ENCODE measurements at places on chromosomes 12 and 14.

GRCh38 chr14:103803661-103804060 is 43.7 kb downstream of the PPP1R13B start:
- no peak for DNase-seq

- no peak for DNase-seq
These were observed 53.8 kb downstream of the SDR9C7 start for GRCh38 chr12:56880125-56880992.

DNA sequence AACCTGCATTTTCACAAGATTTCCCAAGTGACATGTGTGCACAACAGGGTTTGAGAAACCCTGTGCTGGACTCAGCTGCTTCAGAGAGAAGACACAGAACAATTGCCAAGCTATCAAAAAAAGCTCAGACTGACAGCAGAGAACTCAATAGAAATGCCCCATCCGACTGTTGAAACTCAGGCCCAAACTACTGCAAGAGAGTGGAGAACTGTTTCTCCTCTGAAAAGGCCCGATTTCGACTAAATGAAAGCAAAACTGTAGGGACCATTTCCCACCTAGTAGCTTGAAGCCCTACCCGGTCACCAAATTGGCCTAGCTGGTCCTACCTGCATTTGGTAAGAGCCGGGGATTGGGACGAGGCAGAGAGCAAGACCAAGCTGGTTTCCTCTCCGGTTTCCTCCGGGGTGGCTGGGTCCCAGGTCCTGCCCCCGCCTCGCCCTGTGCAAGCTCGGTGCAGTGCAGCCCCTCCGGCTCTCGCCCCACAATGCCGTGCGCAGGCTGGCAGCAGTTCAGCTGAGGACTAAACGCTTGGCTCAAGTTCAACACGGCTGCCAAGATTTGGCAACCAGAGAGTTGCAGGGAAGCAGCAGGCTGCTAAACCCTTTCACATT is 1180.6 kb downstream of the VRK1 start:
- DNase-seq, result peak; percentile 52

DNA sequence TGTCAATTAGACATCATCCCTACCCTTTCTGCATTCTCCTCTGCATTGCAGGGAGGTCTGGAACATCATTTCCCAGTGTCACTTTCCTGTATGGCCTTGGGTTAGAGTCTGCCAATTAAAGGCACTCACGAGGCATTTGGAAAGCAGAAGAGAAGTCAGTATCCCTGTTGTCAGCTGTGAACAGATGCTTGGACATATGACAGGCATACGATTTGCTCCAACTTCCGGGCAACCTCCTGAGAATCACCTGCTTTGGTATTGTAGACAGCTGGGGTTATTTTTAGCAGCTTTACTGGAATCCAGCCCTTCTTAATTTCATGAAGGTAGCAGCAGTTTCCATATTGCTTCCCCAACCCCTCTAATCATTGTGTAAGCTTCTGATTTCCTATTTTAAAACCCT is 88.7 kb upstream of the DHRS4 start:
- DNase-seq, result no peak

GRCh38 chr14:67618617-67619063 is 1.1 kb upstream of the ARG2 start:
- DNase-seq, result peak; percentile 74

DNA sequence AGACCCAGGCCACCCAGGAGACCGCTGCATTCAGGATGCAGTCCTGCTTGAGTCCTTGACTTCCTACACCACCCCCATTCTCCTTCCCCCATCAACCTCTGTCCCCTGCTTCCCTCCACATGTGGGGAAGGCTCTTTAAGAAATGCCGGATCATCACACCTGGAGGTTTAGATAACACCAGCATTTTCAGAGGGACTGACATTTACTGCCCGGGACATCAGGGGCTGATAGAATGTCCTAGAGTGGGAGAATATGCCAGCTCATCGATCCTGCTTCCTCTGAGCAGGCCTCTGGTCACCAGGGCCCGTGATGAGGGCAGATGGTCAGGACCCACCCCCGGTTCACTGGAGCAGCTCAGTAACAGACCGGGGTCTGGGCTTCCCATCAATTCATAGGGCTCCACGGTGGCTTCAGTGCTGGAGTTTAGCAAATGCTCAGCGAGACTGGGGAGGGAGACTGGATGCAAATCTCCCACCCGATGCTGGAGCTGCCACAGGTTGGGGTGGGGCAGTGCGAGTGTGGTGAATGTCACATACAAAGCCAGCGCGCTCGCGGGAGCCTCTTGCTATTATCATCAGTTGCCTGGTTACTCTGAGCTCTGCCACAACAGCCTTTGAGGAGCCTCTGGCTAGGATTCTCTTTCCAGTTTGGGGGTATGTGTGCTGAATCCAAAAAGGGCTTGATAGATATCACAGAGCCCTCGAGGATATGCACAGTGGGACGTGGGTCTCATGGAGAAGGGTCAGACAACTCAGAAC is 111.6 kb downstream of the RBM19 start:
- DNase-seq, result no peak

- DNase-seq, result no peak
These were observed 5.7 kb downstream of the GNG2 start for GRCh38 chr14:51865953-51866747.

DNA sequence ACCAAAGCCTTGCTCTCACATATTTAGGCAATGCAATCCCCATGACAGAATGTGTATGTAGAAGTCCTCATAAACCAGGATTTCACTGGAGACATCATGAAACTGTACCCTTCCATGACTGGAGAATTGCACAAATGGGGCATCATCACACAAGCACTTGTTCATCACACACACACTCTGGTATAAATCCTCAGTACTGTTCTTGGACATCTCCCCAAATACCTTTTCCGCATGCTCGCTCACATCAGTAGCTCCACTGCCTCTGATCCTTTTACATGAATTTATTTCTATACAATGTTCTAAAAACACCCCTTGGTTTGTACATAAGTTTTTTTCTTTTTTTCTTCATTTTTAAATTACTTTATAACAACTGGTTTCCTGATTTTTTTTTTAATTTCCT is 3.3 kb upstream of the ING4 start:
- no peak for DNase-seq

- DNase-seq, result no peak
These were observed 5.7 kb upstream of the ATG101 start for GRCh38 chr12:52063981-52064649.

DNA sequence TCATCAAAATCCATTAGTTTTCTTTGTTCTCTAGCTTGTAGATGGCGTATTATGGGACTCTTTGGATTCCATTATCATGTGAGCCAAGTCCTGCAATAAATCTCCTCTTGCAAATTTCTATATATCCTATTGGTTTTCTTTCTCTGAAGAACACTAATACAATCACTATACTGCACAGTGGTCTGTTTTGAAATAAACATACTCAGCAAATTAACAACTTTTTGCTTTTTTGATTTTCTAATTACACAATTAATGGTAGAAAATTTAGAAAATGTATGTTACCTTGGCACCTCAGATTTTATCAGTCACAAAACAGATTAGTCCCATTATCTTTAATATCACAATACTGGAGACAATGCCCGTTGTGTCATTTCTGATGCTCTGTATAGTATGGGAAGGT is 513.2 kb upstream of the MIS18BP1 start:
- no peak for DNase-seq

DNA sequence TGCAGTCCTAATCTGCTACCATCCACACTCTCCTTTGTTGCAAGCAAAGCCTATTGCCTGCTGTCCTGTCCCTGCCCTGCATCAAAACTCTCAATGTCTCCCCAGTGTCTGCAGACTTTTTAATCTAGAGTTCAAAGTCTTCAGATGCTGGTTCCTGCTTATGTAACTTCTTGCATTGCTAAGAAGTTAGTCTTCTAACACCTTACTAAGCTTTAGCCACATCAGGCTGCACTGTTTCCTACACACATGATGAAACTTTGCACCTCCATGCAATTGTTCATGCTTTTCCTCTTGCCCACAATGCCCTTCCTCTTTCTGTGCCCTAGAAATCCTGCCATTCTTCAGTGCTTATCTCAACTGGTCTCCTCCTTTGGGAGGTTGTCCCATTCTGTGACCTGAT is 16.2 kb upstream of the DICER1 start:
- no peak for DNase-seq

- DNase-seq, result no peak
These were observed 563.9 kb upstream of the LMO3 start for GRCh38 chr12:17169726-17170471.

GRCh38 chr14:51750542-51750941 is 98.8 kb downstream of the FRMD6 start:
- no peak for DNase-seq

- no peak for DNase-seq
These were observed 356.6 kb downstream of the CEP128 start for GRCh38 chr14:80584744-80585505.

DNA sequence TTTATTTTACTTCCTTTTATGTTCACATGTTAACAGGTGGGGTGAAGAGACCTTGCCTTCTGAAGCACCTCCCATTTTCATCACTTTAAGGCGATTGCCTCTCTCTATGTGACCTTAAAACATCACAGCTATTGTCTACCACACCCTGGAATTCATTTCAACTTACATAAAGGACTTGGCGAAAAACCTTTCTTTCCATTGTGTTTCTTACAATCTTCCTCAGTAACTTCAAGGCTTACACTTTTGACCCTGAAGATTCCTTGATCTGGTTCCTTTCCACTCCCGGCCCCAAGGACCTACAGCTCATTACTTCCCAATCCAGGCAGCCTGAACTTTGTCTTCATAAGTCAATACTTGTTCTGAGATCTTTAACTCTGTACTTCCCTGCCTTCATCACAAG is 443.3 kb downstream of the ADAMTS20 start:
- no peak for DNase-seq

DNA sequence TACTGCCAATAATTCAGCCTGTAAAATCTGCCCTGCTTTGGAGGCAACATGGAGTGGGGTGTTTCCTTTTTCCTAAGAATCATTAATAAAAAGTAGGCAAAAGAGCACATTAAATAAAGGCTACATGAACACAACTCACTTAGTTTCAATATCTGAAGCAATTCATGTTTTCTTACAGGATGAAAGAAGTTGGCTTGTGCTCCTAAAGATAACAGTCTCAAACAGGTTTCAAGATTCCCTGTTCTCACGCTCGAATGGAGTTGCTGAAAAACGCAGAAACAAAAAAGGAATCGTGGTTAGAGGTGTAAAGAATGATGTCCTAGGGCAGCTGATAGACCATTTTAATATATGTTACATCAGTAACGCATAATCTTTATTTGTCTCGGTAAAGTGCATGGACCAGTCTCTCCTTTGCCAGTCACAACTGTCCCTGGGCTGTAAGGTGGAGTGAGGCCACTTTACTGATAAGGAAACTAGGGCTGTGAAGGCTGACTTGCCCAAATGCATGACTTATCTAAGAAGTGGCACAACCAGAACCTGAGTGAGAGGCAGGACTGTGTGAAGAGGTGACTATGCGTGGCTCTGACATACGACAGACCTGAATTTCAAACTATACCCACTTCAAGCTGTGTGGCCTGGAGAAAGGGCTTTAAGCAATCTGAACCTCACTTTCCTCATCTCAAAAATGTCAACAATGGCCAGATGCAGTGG is 12.6 kb downstream of the GIT2 start:
- DNase-seq, result no peak

GRCh38 chr12:132558861-132559623 is 51.3 kb downstream of the LRCOL1 start:
- DNase-seq, result peak; percentile 9

DNA sequence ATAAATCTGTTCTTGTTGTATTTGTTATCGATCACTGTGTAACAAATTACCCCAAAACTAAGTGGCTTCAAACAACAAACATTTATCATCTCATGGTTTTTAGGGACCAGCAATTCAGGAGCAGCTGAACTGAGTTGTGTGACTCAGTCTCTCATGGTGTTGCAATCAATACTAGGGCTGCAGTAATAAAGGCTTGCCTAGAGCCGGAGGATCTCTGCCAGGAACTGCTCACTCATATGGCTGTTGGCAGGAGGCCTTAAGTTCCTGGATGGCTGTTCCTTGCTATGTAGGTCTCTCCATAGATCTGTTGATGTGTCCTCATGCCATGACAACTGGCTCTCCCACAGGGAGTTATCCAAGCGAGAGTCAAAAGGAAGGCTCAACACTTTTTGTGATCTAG is 3.8 kb upstream of the PSMC6 start:
- no peak for DNase-seq

DNA sequence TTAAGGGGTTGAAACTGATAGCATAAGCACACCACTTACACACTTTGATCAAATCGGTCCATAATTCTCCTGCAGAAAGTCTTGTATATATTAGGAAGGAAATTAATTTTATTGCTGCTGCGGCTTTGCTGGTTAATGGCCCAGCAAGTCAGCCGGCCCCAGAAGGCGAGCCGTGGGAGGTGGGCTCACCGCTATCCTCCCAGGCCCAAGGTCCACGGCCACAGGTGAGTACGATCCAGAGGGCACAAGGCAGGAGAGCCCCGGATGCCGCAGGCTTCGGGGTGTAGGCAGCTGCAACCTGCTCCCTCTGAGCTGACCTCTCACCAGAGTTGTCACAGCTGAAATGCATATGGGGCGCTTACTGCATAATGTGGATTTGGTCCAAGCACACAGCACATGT is 165.7 kb downstream of the TBX5 start:
- no peak for DNase-seq

- no peak for DNase-seq
These were observed 28.1 kb upstream of the CFL2 start for GRCh38 chr14:34742270-34743115.

DNA sequence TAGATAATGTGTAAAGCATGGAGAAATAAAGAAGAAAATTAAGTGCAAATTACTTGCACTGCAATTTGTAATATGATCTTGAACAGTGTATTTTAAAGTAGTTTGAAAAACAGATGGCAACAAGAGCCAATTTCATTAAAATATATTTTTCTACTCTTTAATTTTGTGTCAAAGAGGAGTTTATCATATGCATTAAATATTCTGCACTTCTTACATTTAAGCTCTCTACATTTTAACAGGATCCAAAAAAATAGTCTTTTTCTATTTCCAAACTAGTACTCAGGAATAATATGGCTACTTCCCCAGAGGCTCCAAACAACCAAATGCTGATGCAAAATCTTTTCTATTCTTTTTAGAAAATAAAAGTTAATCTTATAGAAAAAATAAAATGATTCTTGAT is 1221.5 kb downstream of the FSCB start:
- no peak for DNase-seq
